NCI-H1417 treated with DMSO at 0.1 percent for 48 hours (cell line): ENCODE measurements at places on chromosomes 2 and 18.

- DNase-seq, result no peak
These were observed 47.2 kb upstream of the UBE2F start for GRCh38 chr2:237919593-237919992.

GRCh38 chr2:241279828-241280227, 35.6 kb downstream of the HDLBP start:
- DNase-seq, result no peak

DNA sequence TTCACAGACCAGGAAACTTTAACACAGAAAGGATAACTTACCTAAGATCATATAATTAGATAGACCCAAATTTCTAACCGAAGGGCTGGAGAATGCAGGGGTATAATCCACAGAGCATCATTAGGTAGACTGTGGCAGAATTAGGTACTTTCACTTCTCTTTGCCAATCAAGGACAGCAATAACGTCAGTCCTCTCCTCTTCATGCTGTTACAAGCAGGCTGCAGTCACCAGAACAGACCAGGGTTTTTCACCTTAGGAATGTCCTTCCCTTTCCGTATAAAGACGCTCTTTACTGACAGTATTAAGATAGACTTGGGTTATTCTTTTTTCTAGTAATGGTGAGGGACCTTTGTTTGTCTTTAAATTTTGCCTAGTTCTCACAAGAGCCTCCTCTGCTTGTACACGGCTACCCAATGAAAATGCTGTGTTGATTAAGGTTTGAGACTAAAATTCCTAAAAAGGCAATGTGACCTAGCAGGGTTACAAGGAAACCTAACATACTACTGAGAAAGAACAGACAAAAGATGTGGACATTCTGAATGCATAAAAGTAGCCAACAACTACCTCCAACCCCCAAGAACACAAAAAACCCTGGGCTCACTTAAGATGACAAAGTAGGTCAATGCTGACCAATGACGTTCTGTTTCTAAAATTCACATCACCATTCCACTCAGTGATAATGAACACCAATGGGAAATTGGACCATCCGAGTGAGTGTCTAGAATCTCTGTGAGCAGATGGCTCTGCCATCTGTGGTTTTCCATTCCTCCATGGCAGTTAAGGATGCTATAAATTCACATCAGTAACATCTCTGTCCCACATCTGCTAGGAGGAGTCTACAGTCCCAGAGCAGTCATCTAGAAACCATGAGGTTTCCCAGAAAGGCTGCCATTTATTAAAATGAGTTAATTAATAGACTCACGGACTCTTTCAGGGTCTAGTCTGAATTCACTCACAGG, 2.1 kb downstream of the PDIA6 start:
- no peak for DNase-seq

GRCh38 chr2:166614029-166614428, 120.0 kb upstream of the SCN7A start:
- DNase-seq, result no peak

DNA sequence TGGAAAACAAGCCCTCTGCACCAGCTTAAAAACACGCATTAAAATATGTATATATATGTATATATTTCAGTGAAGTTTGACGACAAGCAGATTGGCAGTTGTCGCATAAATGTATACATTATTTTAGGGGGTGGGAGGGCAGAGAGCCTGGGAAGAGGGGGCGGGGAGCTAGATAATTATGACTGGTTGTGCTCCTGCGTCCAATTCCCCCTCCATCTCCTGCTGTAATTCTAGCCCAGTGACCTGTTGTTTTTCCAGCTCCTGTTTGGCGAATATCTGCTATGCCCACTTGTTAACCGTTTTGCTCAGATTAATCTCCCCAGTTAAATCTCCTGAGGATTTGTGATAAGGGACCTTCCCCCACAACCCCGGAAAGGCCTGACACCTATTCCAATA, 656 bp downstream of the UNC80 start:
- DNase-seq, result peak; percentile 51

- DNase-seq, result no peak
These were observed 134.6 kb upstream of the KLHL29 start for GRCh38 chr2:23250371-23250770.

DNA sequence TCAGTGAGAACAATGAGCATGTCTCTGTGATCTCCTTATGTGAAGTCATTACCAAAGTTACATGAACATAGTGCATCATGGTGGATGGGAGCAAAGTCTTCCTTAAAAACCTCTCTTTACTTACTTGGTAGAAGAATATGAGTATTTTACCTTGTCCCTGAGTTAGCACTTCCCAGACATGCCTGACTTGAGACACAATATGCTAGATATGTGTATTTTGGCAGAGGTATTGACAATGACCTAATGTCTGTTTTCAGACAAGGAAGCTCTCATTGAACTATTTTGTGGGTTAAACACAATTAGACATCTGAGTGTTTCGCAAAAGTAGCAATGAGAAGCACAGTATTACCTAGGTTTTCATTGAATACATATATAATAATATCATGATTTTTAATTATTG, 99.1 kb upstream of the MC4R start:
- no peak for DNase-seq

- DNase-seq, result no peak
These were observed 36.1 kb upstream of the NDUFV2 start for GRCh38 chr18:9066358-9066757.

DNA sequence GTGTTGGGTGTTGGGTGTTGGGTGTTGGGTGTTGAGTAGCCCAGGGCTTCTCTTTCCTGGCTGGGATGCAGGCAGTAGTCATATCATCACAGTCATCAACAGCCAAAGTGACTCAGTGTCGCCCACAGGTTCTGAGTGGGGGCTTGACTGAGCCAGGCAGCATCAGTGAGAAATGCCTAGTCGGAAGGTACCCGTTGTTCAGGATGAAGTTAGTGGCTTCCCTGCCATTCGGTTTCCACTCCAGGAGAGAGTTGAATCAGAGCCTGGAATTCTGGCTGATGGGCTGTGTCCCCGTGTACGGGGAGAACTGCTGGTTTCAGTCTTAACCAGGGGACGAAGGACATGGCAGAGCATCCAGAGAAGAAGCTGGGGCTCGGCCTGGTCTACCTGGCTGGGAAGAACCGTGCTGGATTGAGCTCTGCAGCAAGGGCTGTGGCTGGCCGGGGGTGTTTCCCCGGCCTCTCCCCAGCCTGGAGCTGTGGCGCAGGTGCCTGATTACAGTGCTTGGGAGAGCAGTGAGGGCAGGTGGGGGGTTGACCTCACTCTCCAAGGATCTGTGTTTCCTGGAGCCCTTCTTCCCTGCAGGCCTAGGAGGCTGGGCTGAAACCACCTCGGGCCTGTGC, 49.4 kb downstream of the AGAP1 start:
- no peak for DNase-seq

GRCh38 chr2:224127871-224128501, 88.9 kb upstream of the SERPINE2 start:
- no peak for DNase-seq

- no peak for DNase-seq
These were observed 63.1 kb downstream of the FECH start for GRCh38 chr18:57523171-57523956.

- peak; percentile 29 for DNase-seq
These were observed 751 bp upstream of the DNAJC10 start for GRCh38 chr2:182715121-182715891.

GRCh38 chr2:200767111-200767885, 44.4 kb upstream of the BZW1 start:
- no peak for DNase-seq

GRCh38 chr18:41326311-41326710, 628.7 kb upstream of the PIK3C3 start:
- no peak for DNase-seq

DNA sequence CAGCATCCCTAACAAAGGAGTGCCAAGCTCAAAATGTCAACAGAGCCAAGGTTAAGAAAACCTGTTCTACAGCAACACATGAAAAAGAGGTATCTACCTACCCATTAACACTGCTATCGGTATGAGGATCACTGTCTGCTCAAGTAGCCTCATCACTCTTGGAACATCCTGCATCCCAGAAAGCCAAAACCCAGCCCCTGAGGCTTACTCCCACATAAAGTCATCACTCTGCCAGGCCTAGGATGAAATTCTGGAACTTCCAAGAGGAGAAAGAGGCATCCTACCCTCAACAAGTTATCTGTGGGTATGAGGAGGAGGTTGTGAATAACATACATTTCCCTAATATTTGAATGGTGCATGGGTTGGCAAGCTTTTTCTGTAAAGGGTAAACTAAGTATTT, 25.5 kb downstream of the CDH2 start:
- DNase-seq, result no peak

GRCh38 chr2:179037807-179038206, 12.1 kb downstream of the CCDC141 start:
- DNase-seq, result no peak

GRCh38 chr2:56034258-56034657, 110.7 kb upstream of the EFEMP1 start:
- no peak for DNase-seq

GRCh38 chr2:162938387-162938786, 99.8 kb upstream of the KCNH7 start:
- DNase-seq, result no peak

DNA sequence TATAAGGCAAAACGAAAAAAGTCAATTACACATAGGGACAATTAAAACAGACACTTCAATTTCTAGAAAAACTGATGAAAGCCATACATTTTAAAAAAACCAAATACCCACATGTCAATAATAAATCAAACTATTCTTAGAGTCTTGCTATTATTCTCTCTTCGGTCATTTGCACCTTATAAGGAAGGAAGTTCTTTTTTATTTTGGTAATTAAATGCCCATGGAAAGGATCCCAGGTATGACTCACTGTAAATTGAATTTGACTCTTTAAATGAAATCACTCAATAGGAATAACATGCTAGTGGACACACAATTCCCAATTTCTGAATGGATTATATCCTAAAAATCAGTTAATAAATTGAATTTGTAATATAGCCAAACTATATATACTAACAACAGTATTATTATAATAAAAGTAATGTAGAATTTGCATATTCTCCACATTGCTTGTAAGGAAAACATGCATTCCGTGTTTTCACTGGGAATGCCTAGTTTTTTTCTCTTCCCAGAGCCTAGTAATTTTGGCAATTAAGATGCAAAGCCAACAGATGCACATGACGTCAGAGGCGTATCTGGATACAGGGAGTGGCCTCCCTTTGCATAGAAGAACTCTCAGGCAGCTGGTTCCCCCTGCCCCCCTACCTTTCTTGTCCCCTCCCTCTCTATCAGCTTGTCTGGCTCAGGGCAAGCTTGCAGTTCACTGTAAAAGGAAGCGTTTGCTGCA, 153.5 kb upstream of the PGAP1 start:
- no peak for DNase-seq

DNA sequence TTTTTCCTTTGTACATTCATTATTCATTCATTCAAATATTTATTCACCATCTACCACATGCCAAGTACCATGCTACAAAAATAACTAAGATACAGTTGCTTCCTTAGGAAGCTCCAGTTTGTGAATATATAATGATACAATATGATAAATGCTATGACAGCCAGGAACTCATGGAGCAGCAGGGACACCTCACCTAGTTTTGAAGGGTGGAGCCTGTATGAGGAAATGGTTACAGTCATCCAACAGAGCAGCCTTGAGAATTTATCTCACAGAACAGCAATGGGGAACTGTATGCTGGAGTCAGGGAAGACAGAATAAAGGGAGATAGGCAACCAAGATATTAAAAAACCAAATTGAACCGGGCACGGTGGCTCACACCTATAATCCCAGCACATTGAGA, 124.0 kb downstream of the OSBPL1A start:
- DNase-seq, result no peak
